ENCODE measurements at places on chromosomes 1 and 21.

DNA sequence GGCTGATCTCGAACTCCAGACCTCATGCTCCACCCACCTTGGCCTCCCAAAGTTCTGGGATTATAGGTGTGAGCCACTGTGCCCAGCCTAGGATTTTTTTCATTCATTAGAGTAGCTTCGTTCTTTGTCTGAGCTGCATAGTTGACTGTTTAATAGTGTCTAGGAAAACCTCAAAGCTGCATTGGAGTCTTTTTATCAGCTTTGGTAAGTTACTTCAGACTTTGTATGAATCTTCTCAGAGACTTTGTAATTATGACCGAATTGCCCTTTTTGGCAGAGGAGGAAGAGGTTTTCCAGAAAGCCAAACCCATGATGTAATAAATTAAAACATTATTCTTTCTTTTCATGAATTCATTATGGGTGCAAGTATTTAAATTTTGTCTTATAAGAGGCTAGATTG lies 5.1 kb downstream of the DNAJB4 start:
- no peak for DNase-seq
- H3K4me1 ChIP-seq = peaks cover 4% of the 10 kb centered on the region
- no peak overlapping the region for H3K4me3 ChIP-seq
- peaks cover 13% of the 10 kb centered on the region for H3K36me3 ChIP-seq
- H3K27me3 ChIP-seq = no peaks in the 10 kb centered on the region

GRCh38 chr1:150207281-150207971 lies 28.5 kb downstream of the ANP32E start:
- DNase-seq = no peak
- no peaks in the 10 kb centered on the region for H3K27me3 ChIP-seq
- no peak overlapping the region for H3K4me3 ChIP-seq
- H3K4me1 ChIP-seq = no peaks in the 10 kb centered on the region
- H3K36me3 ChIP-seq = no peaks in the 10 kb centered on the region

DNA sequence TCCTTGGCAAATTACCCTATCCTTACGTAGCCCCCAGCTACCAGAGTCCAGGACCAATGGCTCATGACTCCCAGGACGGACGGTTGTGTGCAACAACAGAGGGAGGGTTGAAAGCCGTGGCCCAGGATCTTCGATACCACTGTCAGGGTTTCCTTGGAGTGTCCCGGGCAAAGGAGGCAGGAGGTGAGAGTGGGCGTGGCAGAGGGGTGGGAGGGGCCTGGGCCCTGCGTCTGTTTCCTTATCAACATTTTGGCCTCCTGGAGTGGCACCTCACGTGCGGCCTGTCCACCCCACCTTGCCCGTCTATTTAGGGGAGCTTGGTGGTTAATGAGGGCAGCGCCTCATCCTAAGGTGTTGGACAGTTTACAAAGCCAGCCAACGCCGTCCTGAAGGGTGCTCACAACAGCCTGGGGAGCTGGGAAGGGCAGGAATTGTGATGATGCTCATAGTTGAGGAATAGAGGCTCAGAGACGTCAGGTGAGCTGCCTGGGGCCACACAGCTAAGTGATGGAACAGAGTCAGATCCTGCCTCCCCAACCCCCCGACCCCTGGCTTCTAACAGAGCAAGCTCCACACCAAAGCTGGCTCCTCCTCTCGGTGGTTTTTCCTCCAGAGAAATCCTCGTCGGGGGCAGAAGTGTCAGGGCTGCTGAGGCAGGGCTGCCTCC lies 17.4 kb upstream of the ARHGEF10L start:
- no peaks in the 10 kb centered on the region for H3K36me3 ChIP-seq
- no peak overlapping the region for H3K27ac ChIP-seq
- peaks cover 39% of the 10 kb centered on the region for H3K27me3 ChIP-seq
- DNase-seq = no peak
- no peak overlapping the region for H3K4me3 ChIP-seq
- H3K4me1 ChIP-seq = no peaks in the 10 kb centered on the region

DNA sequence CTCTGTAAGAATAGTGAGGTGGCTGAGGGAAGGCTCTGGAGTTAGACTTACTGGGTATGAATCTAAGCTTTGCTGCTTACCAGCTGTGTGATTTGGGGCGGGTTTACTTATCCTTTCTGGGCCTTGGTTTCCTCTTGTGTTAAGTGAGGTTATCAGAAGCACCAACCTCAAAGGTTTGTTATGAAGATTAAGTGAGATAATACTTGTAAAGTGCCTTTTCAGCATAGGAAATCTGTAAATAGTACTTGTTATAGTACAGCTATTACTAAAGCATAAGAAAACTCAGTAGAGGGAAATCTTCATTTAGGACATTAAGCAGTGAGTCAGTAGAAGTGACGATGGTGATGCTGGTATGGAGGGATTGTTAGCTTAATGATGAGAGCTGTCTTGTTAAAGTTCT lies 12.1 kb downstream of the HHAT start:
- no peak for DNase-seq
- no peaks in the 10 kb centered on the region for H3K36me3 ChIP-seq
- H3K4me3 ChIP-seq = no peak overlapping the region
- no peaks in the 10 kb centered on the region for H3K27me3 ChIP-seq
- H3K4me1 ChIP-seq = peaks cover 18% of the 10 kb centered on the region
- peak overlapping the region; percentile 57 for H3K27ac ChIP-seq

DNA sequence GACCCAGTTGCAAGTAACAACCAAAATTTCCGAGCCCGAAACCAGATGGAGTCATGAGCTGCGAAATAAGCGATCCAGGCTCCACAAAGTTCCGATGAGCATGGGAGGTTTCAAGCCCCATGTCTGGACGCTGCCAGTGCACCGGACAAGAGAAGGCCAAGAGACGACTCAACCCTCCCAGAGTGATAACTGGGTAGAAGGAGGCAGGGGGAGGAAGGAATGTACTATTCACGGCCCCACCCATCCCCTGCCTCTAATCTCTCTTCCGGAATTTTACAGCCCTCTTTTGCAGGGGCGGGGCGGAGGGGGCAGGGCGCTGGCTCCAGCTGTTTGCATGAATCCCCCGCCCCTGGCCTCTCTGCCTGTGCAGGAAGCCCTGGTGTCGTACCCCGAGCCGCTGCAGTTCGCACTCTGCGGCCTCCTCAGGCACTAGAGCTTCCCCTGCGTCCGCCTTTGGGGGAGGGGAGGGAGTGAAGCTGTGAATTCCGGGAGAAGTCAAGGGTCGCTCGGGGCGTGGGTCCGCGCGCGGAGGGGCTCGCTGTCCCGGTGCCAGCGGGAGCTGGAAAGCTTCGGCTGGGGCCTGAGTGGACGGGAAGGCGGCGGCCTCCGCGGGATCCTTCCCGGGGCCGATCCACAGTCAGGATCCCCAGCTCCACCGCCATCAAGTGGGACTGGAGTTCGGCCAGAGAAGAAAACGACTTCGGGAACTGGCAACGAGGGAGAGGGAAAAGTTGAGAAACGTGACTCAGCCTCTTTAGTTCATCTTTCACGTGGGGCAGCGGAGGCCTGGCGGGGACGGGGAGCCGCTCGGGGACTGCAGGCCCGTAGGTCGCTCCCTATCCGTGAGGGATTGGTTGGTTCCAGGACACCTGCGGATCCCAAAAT lies 6.3 kb upstream of the PTP4A2 start:
- peak; percentile 70 for DNase-seq
- H3K27me3 ChIP-seq = no peaks in the 10 kb centered on the region
- peak overlapping the region; percentile 97 for H3K27ac ChIP-seq
- H3K4me3 ChIP-seq = peak overlapping the region; percentile 93

DNA sequence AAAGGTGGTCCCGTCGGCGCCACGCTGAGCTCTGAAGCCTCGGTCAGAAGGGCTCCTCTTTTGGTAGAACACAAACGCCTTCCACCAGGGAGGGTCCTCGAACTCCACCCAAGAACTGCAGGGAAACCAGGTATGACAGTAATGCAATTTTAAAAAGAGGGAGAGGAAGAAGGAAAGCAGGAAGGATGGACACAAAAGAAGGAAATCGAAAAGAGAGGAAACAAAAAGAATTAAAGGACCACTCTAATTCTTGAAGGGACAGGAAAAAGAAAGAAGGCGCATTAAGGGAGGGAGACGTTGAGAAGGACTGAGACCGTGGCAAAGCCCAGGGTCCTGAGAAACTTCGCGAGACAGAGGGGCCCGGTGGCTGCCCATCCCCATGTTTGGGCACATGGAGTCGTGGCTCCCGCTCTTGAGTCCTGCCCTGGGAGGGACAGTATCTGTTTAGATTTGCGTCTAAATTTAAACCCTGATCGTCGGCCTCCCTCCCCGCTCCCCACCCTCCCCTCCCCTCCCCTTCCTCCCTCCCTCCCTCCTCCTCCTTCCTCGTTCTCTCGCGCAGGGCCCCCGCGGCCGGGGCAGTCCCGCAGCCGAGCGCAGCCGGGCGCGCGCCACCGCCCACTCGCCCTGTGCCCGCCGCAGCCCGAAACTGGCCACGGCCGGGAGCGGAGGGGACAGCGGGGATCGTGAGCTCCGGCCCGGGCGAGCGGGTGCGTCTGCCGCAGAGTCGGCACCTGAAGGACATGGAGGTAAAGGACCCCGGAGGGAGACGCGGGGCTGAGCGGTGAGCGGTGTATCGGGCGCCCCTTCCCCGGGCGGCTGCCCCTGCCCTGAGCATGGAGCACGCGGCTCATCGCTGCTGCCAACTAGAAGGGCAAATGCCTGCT lies at the start of gene RCSD1:
Gene RCSD1 (plus strand): TSS at position 552 of the 887 bp plus-strand sequence. CDS start 192 bp downstream, at position 744.
- peak within 1 kb of the TSS; percentile 92 for H3K4me3 ChIP-seq
- H3K27me3 ChIP-seq = no peaks in the 10 kb centered on the region
- peak; percentile 67 for DNase-seq
- H3K4me1 ChIP-seq = peaks cover 84% of the 10 kb centered on the region
- peaks cover 35% of the 10 kb centered on the region for H3K36me3 ChIP-seq

- no peak overlapping the region for H3K4me3 ChIP-seq
- no peaks in the 10 kb centered on the region for H3K27me3 ChIP-seq
- no peak for DNase-seq
- H3K4me1 ChIP-seq = peaks cover 34% of the 10 kb centered on the region
- no peak overlapping the region for H3K27ac ChIP-seq
Observed at GRCh38 chr1:36170643-36171412, 14.9 kb downstream of the MAP7D1 start.

- no peaks in the 10 kb centered on the region for H3K36me3 ChIP-seq
- H3K4me1 ChIP-seq = peaks cover 10% of the 10 kb centered on the region
- H3K27me3 ChIP-seq = no peaks in the 10 kb centered on the region
- H3K27ac ChIP-seq = no peak overlapping the region
Observed at GRCh38 chr1:55375617-55376258, 160.6 kb upstream of the USP24 start.

DNA sequence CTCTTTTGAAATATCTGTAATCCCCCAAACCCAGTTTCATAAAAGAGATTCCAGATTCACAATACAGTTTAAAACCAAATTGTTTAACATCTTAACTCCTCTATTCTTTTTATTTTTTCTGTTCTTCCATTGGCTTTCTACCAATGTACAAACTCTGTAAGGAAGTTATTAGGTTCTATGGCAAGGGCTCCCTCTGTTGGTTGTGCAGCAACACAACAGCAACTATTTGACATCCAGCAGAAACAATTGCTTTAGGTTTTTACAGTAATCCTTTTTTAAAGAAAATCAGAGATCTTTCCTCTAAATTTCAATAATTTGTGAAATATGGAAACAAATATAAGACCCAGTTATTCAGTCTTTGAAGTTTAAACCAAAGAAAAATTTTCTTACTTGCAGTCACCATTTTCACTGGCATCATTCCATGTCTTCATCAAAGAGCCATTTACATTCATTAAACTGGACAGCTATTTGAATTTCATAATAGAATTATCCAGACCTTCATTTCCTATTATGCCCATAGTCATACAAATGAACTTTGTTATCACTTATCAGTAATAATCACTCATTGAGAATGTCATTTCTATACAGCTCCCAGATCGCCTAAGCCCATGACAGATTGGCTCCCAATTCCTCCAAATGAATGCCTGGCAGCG lies 46.5 kb upstream of the RNF11 start:
- no peaks in the 10 kb centered on the region for H3K4me1 ChIP-seq
- no peak overlapping the region for H3K4me3 ChIP-seq
- H3K36me3 ChIP-seq = no peaks in the 10 kb centered on the region
- H3K27me3 ChIP-seq = no peaks in the 10 kb centered on the region

GRCh38 chr1:67988066-67988465 lies 62.4 kb downstream of the DIRAS3 start:
- DNase-seq = no peak
- no peak overlapping the region for H3K27ac ChIP-seq
- no peak overlapping the region for H3K4me3 ChIP-seq
- H3K36me3 ChIP-seq = no peaks in the 10 kb centered on the region
- no peaks in the 10 kb centered on the region for H3K27me3 ChIP-seq

GRCh38 chr21:15309721-15310120 lies 244.9 kb upstream of the NRIP1 start:
- H3K27ac ChIP-seq = no peak overlapping the region
- H3K4me1 ChIP-seq = no peaks in the 10 kb centered on the region
- no peak for DNase-seq
- H3K27me3 ChIP-seq = no peaks in the 10 kb centered on the region
- H3K4me3 ChIP-seq = no peak overlapping the region

GRCh38 chr21:32048353-32048752 lies 175.5 kb downstream of the HUNK start:
- no peak for DNase-seq
- H3K36me3 ChIP-seq = no peaks in the 10 kb centered on the region
- no peaks in the 10 kb centered on the region for H3K4me1 ChIP-seq

GRCh38 chr1:173181791-173182190 lies 25.3 kb downstream of the TNFSF4 start:
- no peak overlapping the region for H3K27ac ChIP-seq
- peaks cover 7% of the 10 kb centered on the region for H3K4me1 ChIP-seq
- no peak for DNase-seq
- no peaks in the 10 kb centered on the region for H3K27me3 ChIP-seq

DNA sequence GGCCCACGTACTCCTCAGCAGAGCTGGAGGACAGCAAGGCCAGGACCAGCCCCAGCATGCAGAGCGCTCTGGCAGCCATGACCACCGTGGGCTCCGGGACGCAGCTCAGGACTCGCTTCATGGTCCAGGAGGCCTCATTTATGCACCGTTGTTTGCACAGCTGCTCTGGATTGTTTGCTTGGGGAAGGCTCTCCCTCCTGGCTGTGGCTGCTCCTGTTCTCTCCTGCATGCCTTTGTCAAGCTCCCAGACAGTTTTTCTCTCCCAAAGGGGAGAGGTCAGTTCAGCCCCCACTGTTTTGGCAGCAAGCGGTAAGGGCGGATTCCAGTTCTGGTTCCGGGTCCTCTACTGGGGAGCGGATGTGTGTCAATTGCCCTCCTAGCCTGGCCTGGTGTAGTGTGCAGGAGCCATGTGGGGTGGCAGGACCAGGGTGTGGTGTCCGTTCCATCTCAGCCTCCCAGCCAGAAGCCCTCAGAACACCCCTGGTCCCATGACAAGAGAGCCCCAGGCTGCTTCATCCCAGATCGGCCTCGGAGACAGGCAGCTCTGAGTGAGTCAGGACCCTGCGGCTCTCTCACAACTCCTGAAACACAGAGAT lies at the start of gene TFF3:
Gene TFF3 (minus strand): TSS at position 114 of the 596 bp plus-strand sequence. CDS start 35 bp downstream, at position 79.
- no peak within 1 kb of the TSS for H3K27ac ChIP-seq
- no peaks in the 10 kb centered on the region for H3K36me3 ChIP-seq
- H3K4me1 ChIP-seq = peaks cover 10% of the 10 kb centered on the region
- H3K4me3 ChIP-seq = no peak within 1 kb of the TSS

- H3K27ac ChIP-seq = no peak overlapping the region
- H3K36me3 ChIP-seq = no peaks in the 10 kb centered on the region
- H3K4me3 ChIP-seq = no peak overlapping the region
- no peaks in the 10 kb centered on the region for H3K27me3 ChIP-seq
Observed at GRCh38 chr1:171636141-171636540, 14.1 kb downstream of the MYOCOS start.

Measured in stimulated activated naive B cell treated with anti-CD40 and anti-IgM and Interleukin-4, amounts not matched to agents 10 μg/mL and 1 μg/mL and 100 μg/mL, for 72 hours (primary cell).